Suppressor macrophage (primary cell): ENCODE measurements at places on chromosomes 13 and 19.
A peak's percentile ranks its signal among the peaks of the same experiment; 100 is the strongest.

- DNase-seq: peak; percentile 18
Observed at GRCh38 chr13:91238036-91238435, 109.5 kb upstream of the MIR17HG start.

GRCh38 chr19:49441210-49441959 is at the start of gene SLC17A7:
TSS of gene SLC17A7 (minus strand) at chr19:49441527. CDS start at chr19:49441379, 148 bp downstream.
- DNase-seq: peak; percentile 55

GRCh38 chr19:17873786-17874757 is 2.3 kb downstream of the SLC5A5 start:
- peak; percentile 24 for DNase-seq

GRCh38 chr19:7533925-7534480 is 1.5 kb upstream of the PNPLA6 start:
- DNase-seq: peak; percentile 78

DNA sequence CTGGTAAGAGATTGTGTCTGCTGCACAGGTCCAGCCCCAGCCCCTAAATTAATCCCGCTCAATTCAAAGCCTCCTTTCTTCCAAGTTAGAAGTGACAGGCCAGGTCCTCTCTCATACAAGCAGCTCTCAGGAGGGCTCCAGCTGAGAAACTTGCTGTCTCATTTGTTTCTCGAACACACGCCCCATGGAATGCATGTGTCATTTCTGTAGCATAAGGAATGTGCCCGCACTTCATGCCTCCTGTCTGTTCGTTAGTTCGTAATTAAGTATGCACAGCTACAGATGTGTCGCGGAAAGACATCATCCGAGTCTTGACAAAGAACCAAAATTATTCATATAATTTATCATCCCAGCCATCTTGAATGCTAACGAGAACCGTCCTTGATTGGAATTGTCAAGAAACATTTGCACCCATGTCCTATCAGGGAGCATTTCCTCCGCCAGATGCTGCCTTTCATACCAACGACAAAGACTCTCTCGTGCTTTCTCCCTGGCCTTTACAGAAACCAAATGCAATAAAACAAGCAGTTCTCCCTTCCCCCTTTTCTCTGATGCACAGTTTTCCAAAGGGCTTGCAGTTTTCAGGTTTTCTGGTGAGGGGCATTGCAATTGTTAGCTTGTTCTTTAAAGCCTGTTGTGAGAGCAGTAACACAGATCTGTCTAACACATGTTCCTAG is 133.5 kb downstream of the UQCRFS1 start:
- no peak for DNase-seq

DNA sequence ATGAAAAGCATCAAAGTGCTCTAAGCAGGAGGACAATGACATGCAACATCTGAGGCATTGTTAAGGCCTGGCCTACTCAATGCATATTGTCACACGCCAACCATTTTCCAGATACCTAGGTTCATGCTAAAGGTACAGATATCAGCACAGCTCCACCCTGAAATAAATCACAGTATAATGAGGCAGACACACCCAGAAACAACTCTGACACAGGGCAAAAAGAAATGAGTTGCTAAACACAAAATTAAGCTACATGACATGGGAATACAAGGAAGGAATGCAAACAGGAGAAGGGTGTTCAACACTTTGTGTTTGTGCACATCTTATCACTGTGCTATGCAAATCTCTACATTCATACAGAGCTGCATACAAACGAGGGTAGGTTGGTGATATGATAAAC is 86.5 kb downstream of the EPSTI1 start:
- DNase-seq: no peak

DNA sequence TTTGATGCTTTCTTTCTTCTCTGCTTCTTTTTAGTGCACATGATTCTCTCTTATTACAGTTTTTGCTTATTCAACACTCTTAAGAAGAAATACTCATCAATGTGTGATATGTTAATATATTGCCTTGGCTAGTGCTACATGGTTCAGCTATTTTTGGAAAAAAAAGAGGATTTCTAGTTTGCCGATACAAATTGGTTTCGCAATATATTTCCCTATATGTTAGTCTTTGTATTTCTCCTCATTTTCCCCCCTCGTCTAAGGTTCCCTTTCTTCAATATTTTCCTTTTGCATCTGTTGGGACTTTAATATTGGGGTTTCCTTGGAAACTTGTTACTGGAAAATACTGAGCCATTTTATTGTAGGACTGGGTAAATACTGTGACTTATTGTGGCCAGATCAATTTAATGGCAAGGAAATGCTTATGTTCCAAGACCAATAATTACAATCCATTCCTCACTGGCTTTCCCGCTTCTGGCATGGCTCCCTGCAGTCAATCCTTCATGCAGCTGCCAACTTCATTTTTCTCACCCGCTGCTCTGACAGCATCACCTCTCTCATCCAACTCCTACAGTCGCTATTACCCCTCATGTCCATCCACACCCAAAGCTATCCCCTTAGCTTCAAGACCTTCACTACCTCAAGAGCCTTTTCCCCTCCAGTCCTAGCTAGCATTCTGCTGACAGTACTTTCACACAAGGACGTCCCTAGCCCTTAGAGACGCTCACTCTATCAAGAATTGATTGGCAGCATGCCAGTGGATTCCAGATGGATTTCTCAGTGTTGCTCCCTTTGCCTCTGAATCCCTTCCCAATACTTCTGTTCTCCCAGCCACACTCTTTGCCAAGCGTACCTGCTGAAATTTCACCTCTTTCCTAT is 280.1 kb upstream of the TMTC4 start:
- no peak for DNase-seq

- DNase-seq: peak; percentile 71
Observed at GRCh38 chr19:17553256-17553655, 2.2 kb upstream of the COLGALT1 start.

GRCh38 chr19:3508771-3509535 is 2.8 kb downstream of the FZR1 start:
- DNase-seq: no peak

DNA sequence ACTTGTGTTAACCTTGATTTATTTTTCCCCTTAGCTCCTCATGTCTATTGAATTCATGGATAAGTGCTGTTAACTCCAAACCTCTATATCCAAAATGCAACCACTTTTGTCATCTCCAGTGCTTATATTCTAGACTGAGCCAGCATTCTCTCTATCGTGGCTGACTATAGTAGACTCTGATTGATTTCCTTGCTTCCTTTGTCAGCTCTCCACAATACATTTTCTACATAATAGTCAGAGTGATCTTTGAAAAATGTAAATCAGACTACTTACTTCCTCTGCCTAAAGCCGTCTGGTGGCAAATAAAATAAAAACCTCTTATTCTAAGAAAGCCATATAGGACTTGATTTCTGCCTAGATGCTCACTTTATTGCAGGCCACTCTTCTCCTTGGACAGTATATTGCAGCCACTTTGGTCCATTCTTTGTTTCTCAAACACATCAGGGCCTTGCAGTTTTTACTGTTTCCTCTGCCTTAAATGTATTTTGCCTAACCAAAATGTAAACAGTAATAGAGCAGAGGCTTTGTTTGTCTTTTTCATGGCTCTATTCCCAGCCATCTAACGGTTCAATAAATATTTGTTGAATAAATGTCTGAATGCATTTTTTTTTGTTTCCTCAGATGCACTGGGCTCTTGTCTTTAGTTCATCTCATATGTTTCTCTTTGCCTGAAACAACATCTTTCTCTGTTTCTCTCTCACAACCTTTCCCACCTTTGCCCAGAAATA is 243.6 kb upstream of the CSNK1A1L start:
- DNase-seq: no peak

DNA sequence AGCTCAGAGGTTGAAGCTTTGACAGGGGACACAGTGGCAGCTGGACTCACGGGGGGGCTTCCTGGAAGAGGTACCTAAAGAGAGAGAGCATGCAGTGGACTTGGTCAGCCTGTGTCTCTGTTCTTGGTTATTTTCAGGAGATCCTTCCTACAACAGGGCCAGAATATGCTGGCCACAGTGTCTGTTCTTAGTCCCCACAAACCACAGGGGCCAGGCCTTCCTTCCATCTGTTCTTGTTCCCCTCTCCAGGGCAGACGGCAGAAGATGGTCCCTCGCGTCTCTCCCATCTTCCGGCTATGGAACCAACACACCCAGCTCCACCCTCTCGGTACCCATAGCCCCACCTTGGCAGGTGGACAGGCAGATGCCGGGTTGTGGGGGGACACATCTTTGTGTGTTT is 24.8 kb downstream of the MAST3 start:
- no peak for DNase-seq

DNA sequence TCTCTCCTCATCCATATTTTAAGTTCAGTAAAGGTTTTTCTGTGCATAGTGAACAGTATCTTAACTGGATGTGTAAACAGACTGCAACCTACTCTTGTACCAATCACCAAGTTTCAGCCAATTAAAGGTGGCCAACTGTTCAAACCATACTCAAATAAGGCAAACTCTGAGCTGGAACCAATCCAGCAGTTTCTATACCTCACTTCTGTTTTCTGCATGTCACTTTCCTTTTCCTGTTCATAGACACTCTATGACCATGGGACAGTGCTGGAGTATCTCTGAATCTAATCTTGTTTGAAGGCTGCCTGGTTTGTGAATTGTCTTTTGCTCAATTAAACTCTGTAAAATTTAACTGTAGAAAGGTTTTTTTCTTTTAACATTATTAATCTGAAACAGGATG is 470.3 kb upstream of the SLITRK6 start:
- no peak for DNase-seq

DNA sequence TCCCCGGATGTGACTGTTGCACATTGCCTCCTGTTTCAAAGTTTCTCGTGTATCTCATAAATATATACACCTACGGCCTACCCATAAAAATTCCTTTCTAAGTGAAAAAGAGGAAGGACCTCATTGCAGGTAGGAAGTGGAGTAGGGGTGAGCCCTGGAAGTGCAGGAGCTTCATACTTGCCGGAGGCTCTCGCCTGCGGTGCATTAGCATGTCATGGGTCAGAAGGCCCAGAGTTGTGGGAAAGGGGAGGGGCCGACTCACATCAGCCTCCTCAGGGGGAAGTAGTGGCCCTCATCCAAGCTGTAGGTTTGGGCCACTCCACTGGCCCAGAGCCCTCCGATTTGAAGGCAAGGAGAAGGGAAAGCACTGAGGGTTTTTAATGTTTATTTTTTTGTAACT is 26.0 kb upstream of the IRS2 start:
- DNase-seq: no peak

- no peak for DNase-seq
Observed at GRCh38 chr13:59521549-59521948, 642.2 kb downstream of the DIAPH3 start.

- DNase-seq: no peak
Observed at GRCh38 chr13:72025836-72026235, 158.8 kb upstream of the DACH1 start.

- DNase-seq: no peak
Observed at GRCh38 chr19:43518051-43518450, 8.9 kb downstream of the ETHE1 start.

DNA sequence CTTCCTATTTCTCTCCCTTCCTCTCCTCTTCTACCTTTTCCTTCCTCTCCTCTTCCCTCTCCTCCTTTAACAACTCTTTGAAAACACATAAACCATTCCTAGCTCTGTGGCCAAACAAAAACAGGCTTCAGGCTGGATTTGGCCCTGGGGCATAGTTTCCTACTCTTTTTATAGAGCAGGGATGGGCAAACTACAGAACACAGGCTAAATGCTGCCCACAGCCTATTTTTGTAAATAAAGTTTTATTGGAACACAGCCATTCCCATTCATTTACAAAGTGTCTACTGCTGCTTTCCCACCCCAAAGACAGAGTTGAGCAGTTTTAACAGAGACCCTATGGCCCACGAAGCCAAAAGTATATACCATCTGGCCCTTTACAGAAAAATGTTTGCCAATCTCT is 35.4 kb downstream of the LHFPL6 start:
- DNase-seq: no peak
